ENCODE measurements at places on chromosomes 2 and 18.
A peak's percentile ranks its signal among the peaks of the same experiment; 100 is the strongest.

DNA sequence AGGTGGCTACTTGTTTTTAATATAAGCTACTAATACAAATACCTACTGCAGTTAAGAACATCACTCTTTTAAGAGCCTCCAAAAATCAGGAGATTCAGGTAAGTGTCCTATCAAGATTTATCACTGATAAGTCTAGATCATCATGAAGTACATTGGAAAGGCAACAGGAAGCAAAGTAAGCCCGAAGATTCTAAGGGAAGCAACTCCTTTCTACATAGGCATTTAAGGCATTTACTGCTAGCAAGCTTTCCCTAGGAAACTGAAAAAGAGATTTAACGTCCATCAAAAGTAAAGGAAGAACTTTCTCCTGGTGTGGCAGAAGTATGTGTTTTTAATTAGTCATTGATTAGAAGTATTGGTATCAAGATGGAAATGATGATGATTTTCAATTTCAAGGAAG is 3.7 kb downstream of the STK17B start:
- no peak for DNase-seq

- no peak for DNase-seq
Measured at GRCh38 chr18:68102117-68102516, 585.6 kb upstream of the DSEL start.

DNA sequence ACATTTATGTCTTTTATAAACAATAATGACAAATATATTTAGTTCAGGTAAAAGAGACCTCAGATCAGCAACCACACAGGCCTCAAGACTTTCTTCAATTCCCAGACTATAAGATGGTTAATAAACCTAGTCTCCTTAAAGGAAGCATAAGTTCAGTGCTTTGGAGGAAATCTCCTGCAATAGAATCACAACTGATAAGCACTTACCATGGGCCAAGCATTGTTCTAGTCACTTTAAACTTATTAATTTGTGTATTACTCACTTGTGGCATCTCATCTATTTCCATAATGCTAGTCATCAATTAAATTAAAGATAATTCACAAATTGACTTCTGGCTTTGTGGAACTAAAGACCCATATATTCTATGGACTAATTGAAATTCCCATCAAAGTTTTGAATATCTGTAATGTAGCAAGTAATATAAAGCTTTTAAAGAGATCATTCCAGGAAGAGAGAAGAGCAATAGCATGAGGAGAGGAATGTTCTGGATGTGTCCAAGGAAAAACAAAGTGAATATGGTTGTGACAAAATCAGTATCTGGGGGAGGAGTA is 42.2 kb downstream of the COL3A1 start:
- no peak for DNase-seq

- DNase-seq, result no peak
Measured at GRCh38 chr2:76120176-76120575, 409.5 kb upstream of the GCFC2 start.

DNA sequence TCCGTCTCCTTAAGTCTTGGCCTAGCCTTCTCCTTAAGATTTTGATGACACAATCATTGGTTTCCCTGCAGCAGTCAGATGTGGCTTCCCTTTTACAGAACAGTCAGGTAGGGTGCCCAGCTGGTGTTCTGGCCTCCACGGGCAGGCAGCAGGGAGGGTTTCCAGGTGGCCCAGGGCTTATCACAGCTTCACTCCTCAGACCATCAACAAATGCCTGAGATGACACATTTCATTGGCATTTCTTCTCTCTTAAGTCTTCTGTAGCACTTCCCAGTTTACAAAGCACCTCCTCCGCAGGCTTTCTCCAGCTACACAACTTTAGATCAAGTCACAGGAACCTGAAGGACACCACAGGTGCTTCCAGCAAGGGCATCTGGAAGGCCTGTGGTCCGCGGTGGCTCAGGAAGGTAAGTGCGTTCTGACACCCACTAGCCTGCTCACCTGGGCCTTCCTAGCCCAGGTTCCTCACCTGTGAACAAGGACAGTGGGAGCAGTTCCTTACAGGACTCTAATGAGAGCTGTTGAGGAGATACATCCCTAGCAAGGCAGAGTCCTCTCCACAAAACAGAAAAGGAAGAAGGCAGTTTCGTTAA is 37.6 kb downstream of the PTPN18 start:
- DNase-seq, result peak; percentile 36
